ENCODE measurements at places on chromosomes 16 and 17.

GRCh38 chr17:45197555-45198334, 23.9 kb upstream of the FMNL1 start:
- DNase-seq: peak; percentile 65

DNA sequence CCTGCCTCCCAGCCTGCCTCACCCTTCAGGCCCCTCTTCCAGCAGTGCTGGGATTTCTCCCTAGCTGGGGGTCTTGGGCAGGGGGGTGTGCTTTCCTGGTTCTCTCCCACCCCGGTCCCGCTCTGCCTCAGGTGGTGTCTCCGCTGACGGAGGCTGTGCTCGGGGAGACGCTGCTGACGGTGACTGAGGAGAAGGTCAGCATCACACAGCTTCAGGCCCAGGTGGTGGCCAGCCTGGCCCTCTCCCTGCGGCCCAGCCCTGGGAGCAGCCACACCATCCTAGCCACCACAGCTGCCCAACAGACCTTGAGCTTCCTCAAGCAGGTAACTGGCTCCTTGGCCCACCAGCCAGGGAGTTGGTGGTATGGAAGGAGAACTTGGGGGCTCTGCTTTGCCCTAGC, 56.5 kb downstream of the TMEM132E start:
- DNase-seq: no peak

DNA sequence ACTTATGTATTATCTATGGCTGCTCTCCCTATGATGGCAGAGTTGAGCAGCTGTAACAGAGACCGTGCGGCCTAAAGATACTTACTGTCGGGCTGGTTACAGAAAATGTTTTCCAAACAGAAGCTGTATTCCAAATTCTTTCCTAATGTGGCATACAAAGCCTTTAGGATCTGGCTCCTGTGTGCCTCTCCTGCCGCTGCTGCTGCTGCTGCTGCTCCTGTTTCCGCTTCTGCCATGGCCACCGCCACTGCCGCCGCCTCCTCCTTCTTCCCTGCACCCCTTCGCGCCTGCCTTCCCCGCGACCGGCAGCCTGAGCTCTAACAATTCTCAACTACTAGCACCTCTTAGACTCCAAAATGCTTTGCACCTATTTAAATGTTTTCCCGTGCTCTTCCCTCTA, 263.9 kb upstream of the TBX2 start:
- DNase-seq: no peak

- DNase-seq: no peak
These were observed 33.1 kb downstream of the ZNF423 start for GRCh38 chr16:49822649-49823370.

- no peak for DNase-seq
These were observed 13.7 kb downstream of the SHCBP1 start for GRCh38 chr16:46607529-46607928.

GRCh38 chr16:72172105-72173034, at the start of gene PMFBP1:
TSS of gene PMFBP1 (minus strand) at chr16:72172155. CDS start at chr16:72171208, 947 bp downstream.
- DNase-seq: peak; percentile 49

GRCh38 chr17:77873500-77874302, 84.8 kb upstream of the TNRC6C start:
- no peak for DNase-seq

Data from KG1 (cell line).